Stimulated activated CD4-positive, alpha-beta T cell treated with anti-CD3 and anti-CD28 coated beads, TNF-alpha, amount 100 ng/mL, for 4 hours (primary cell): ENCODE measurements at places on chromosomes 7 and 10.

DNA sequence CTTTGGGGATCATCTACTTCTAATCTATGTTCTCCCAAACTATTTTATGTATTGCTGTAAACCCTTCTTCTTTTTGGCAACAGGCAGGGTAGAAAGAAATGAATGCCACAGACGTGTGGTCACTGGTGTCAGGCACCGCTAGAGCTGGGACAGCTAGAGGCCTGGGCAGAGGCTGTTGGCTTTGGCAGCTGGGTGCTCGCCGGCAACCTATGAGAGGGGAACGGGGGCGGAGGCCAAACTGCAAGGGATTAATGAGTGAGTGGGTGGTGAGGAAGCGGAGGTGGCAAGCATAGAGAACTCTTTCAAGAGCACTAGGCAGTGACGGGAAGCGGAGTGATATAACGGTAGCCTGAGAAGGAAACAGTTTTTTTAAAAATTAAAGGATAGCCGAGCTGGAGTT, 78.5 kb downstream of the CREB5 start:
- DNase-seq = no peak

DNA sequence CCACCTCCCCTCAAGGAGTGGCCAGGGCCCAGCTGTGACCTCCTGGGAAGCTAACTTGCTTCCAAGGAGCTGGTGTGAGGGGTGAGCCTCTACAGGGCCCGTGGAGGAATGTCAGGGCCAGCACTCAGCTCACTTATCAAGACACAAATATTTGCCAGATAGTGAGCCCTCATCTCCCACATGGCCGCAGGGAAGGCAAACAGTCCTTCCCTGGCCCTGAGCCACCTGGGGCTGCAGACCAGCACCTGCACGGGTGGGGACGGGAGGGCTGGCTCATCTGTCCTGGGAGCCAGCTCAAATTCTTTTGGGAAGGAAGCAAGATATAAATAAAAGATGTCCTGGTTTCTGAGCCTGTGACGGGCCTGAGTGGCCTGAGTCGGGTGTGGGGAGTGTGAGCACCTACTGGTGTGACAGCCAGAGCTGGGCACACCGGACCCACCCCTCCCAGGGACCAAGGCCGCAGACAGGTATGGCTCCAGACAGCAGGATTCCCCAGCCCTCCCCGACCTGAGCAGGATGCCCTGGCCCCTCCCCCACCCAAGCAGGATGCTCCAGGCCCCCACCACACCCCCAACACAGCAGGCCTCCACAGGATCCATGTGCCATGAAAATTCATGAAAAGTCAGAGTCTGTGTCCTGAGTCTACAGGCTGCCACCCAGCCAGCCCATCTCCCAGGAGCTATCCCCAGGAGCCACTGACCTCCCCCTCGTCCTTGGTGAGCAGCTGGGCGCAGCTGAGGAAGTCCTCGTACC, 148.0 kb downstream of the MAPK8 start:
- DNase-seq = no peak

- DNase-seq = peak; percentile 3
Observed at GRCh38 chr7:140003913-140004382, 58.8 kb downstream of the PARP12 start.

DNA sequence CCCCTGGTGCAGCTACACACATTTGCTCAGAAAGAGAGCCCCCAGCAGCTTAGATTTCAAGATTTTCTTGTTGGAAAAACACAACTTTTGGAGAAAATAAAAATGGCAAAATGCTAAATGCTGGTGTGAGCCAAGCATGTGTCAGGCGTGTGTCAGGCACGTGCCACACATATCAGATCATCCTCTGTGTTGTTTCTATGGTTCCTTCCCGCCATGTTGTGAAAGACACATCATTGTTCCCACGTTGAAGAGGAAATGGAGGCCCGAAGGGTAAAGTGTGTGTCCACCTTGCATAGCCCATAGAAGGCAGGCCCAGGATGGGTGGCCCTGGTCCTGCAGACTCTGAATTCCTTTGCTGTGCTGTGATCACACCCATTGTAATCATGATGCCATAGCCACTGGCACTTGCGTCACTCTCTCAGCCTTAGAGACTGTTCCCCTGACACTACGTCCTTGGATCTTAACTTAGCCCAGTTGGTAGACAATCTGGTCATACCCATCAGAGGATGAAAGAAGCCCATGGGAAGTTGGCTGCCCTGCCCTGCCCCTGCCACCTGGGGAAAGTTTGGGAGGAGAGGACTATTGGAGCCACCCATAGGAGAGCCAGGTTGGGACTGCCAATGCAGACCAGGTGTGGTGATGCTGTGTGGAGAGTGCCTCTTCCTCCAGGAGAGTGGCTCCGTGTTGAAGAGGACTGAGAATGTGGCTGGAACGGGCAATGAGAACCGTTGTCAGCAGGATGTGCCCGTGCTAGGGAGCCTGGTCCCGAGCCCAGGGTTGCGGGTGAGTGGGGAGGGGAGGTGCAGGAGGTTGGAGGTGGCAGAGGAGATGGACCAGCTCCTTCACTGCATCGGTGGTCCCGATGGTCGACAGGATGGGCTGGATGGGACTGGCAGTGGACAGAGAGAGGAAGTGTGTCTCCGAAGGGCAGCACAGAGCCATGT, 65.6 kb upstream of the IGFBP3 start:
- no peak for DNase-seq

- no peak for DNase-seq
Observed at GRCh38 chr7:75993689-75994387, 557 bp downstream of the TMEM120A start.

- DNase-seq = no peak
Observed at GRCh38 chr10:26215396-26215934, 1.1 kb upstream of the GAD2 start.

GRCh38 chr10:625751-626711, 63.4 kb downstream of the DIP2C start:
- DNase-seq = no peak
